ENCODE measurements at places on chromosomes 1 and 21.
A peak's percentile ranks its signal among the peaks of the same experiment; 100 is the strongest.

DNA sequence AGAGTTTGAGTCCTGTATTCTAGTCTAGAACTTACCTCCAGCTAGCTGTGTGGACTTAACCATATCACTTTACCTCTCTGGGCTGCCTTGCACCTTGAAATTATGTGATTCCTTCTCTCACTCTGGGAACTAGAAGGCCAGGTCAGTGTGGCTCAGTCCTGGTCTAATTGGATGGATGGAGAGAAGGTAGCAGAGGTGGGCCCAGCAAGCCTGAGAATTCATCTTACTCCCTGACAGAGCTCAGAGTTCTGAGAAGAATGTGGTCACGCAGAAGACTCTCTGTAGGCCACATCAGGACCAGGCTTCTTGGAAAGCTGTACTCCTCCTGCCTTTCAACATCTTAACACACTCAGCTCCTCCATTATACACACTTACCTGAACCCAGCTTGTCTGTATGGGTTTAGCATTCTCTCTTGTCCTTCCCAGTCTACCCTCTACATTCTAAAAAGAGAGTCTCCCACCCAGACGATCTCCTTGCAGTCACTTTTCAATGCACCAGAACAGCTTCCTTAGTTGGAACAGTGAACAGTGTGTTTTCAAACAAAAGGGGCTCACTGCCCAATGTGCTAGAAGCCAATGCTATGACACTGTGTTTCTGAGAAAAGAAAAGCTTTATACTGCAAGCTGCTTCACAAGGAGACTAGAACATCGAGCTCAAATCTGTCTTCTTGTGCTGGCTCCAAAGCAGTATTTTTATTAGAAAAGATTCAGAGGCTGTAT, 60.5 kb downstream of the CAPN9 start:
- DNase-seq = no peak

DNA sequence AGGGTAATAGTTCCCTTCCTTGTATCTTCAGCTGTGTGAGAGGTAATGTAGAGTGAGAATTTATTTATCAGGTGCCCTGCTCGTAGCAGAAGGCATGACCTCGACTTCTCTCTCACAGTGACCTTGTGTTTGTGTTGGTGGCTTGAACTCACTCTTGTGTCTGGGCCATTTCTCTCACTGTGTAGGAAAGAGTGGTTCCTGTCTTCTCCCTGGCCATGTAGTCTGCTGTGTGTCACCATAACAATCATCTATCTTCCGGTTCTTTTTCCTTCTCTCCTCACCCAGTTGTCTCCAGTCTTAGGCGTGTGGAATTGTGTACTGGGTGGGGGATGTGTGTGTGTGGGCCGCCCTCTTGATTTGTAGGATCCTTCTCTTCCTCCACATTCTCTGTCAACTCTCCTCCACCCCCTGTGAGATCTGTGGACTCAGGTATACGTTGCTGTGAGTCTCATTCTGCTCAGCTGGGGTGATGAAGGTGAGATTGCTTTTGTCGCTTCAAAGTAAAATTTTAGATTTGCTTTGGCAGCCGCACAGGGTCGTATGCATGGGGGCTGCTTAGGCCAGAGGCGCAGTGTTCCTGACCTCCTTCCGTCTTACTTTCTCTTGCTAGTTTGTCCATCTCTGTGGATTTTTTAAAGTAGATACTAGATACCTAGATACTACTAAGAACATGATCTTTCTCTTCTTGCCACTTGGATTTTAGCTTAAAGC, 31.6 kb downstream of the MAPKAPK2 start:
- DNase-seq = no peak

DNA sequence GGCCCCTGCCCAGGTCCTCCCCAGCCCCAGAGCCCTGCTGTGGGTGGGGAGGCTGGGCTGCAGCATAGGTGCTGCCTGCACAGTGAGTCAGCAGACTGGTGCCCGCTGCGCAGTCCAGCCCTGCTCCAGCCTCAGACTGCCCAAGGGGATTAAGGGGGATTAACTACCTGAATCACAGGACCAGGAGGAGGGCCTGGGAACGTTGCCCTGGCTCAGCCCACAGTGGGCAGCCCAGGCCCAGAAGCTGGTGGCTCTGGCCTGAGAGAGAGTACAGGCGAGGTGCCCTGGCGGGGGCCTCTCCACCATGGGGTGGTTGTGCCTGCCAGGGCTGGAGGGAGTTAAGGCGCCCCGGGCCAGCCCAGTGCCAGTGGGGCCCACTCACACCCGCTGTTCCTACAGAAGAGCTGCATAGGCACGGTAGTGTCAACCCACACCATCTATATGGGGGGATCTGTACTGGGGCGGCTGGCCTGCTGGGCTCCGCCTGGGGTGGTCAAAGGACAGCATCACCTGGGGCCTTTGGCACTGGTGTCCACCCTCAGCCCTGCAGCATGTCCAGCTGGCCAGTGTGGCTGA, 2.3 kb downstream of the OBSCN start:
- no peak for DNase-seq

GRCh38 chr21:24903994-24904635, 703.2 kb downstream of the MRPL39 start:
- no peak for DNase-seq

GRCh38 chr1:24914226-24915069, 15.6 kb downstream of the RUNX3 start:
- DNase-seq = peak; percentile 53

- no peak for DNase-seq
Measured at GRCh38 chr1:114397601-114398000, 113.4 kb downstream of the TRIM33 start.

DNA sequence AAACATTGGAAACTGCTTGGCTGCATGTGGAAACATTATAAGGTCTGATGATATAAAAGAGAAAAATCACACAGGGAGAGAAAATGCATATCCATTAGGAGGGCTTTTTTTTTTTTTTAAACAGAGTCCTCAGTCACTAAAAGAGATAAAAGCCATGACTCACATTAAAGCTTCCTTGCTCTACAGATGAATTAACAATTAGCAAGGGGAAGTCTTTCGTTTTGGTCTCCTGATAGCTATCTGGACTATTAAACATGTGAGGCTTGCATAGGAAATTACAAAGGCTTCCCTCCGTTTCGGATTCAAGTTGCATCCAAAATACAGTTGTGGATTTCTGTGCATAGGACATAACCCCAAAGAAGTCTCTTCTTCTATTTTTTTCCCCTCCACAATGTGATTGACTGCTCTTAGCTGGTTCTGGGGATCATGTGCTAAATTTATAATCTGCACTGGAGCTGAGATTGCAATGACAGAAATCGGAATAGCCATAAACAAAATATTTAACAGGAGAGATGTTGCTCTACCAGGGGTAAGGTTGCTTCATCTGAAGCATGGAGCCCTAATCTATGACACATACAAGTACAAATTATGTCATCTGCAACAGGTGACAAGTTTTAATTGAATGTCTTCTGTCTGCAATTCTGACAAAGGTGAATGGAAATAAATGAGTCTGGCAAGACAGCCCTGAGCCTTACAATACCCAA, 146.8 kb downstream of the ESRRG start:
- no peak for DNase-seq

- no peak for DNase-seq
Measured at GRCh38 chr1:90840352-90840751, 123.2 kb upstream of the BARHL2 start.

- DNase-seq = no peak
Measured at GRCh38 chr21:46347203-46347550, 23.2 kb downstream of the PCNT start.

GRCh38 chr1:222772996-222773379, 36.0 kb downstream of the FAM177B start:
- no peak for DNase-seq

DNA sequence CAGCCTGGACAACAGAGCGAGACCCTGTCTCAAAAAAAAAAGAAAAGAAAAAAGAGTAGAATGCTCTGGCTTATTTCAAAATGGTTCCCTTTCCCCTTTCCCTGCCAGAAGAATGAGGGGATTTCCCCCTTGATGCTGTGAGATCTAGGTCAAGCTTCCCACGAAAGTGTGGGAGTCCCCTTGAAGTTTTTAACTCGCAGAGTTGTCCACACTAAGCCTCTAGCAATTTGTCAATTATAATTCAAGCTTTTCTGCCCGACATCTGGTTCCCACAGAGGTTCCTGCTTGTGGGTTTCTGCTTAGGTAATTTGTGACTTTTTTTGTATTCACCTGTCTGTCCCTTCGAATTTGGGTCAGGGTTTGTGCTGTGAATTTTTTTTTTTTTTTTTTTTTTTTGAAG, 62.8 kb downstream of the ZFYVE9 start:
- no peak for DNase-seq

DNA sequence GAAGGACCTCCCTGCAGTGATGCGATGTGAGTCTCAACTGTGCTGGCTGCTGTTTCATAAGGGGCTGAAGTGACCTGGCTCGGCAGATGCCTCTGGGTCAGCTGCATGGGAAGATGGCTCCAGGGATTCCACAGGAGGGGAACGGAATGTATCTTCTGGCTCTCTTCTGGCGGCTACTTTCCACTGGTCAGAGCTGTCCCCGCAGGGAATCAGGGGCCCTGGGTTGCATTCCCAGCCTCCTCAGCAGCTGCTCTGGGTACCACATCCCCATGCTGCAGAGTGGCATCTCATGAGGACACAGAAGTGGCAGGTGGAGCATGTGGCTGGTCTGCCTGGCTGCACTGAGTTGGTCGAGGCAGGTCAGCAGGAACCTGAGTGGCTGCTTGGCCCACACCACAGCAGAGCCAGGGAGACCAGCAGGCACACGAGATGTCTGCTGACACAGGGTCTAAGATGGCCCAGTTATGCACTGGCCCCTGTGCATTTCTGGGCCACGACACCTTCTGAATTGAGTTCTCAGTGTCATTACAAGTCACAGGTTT, 42.8 kb downstream of the POFUT2 start:
- no peak for DNase-seq

- DNase-seq = no peak
Measured at GRCh38 chr1:43565600-43566360, 35.1 kb downstream of the PTPRF start.

- DNase-seq = no peak
Measured at GRCh38 chr1:51100264-51100880, 1.7 kb upstream of the C1orf185 start.

- no peak for DNase-seq
Measured at GRCh38 chr1:183870351-183871077, 65.6 kb downstream of the RGL1 start.

- no peak for DNase-seq
Measured at GRCh38 chr1:171981303-171981702, 140.0 kb downstream of the DNM3 start.

DNA sequence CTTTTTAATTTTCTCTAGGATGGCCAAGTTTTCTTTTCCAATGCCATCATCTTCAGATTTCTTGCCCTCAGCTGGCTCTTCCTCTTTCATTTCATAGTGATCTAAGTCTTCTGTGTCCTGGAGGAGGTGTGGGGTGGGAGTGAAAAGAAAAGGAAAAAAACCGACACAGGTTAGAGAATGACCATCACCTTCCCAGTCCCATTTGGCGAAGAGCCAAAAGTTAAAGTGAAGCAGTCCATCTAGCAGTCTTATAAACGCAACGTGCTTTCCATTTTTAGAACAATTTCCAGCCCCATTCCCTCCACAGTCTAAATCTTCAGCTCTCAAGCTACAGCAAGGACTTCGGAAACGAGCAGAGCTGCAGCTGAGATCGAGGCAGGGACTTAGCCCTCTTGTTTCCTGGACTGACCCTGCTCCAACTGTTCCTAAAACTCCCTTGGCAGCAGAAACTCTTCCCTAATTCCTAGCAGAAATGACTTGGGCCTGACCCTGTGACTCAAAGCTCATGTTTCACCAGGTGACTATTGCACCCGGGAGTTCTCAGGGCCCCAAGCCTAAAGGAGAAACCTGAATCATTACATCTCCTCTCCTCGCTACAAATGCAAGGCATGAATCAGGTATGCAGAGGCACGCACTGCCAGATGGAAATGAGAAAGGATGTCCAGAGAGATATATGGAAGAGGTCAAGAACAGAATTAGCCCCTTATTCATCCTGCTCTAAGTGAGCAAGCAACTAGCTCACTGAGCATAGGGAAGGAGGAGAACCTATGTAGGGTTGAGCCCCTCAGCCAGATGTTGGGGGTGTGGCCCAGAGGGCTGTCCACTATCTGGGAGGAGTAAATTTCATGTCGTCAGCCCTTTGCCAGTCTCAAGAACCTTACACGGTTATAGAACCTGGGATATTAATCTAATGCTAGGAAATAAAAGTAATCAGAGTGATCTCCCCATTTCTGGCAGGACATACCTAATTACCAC, 5.1 kb downstream of the UBE2Q1 start:
- DNase-seq = no peak

- DNase-seq = no peak
Measured at GRCh38 chr1:54378157-54378873, 27.9 kb downstream of the SSBP3 start.

GRCh38 chr1:209577346-209577745, 6.2 kb upstream of the CAMK1G start:
- DNase-seq = no peak

DNA sequence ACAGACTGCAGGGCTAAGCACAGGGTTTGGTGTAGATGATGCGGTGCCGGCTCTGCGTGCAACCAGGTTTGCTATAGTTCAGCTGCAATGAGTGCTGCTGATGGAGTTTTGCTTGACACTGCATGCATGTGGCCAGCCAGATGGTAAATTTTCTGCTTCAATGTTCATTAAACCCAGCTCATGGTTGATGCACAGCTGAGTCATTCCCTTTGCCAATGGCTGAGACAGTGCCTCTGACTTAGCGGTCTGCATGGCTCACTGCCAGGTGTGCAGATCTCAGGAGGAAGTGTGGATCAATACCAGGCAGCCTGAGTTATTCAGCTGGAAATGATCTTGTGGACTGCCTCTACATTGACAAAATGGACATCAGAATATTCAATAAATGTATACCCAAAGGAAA, 172.7 kb upstream of the ZP4 start:
- DNase-seq = no peak

GRCh38 chr1:184289825-184290550, 96.8 kb upstream of the C1orf21 start:
- no peak for DNase-seq

DNA sequence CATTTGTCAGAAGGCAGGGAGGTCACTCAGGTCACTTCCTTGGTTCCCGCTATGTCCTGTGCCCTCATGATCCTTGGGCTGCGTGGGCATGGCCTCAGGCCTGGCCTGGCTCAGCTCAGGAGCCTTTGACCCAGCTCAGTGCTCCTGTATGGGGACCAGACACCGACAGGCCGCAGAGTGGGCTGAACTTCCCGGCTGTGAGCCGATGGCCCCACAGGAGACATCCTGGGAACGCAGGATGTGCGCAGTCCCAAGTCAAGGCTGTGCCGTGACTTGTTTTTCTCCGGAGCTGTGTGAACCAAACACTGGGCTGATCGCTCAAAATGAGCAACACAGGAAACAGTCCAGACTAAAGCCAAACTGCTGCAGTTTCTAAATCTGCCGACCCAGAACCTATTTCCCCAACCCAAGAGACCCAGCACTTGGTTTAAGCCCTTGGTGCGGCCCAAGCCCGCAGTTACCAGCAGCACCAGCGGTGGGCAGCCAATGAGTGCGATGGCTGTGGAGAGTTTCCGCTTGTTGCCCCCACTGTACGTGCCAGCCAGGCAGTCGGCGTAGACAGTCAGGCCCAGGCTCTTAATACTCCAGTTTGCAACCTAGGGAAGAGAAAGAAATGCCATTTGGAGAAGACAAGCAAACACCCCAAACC, 92.3 kb upstream of the GCLM start:
- DNase-seq = no peak

DNA sequence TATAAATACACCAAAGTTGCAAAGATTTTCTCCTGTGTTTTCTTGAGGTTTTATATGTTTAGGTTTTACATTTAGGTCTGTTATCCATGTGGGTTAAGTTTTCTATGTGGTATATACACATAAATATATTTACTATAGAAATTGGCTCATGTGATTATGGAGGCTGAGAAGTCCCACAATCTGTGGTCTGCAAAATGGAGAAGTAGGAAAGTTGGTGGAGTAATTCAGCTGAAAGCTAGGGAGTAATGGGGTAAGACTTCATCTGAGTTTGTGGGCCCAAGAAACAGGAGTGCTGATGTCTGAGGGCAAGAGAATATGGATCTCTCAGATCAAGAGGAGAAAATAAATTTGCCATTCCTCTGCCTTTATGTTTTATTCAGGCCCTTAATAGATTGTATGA, 146.0 kb downstream of the GPATCH2 start:
- no peak for DNase-seq
